Liver (tissue), 10 donors: ENCODE measurements at places on chromosomes 4 and X.

GRCh38 chrX:121546317-121546716 is 498.9 kb downstream of the GLUD2 start:
- no peak for DNase-seq

DNA sequence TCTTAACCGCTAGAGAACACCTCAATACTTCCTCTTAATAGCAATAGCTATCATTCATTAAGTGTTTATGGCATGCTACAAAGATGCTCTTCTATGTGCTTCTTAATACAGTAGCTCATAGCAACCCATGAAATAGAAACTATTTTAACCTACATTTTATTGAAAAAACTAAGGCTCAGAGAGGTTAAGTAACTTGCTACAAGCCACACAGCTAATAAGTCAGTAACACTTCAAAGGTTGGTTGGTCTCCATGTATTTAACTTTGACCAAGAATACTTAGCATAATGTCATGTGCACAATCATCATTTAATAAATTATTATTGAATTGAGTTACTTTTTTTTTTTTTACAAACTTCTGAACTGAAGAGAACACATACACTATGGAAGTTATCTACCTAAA is 36.1 kb downstream of the IL13RA1 start:
- DNase-seq: no peak

DNA sequence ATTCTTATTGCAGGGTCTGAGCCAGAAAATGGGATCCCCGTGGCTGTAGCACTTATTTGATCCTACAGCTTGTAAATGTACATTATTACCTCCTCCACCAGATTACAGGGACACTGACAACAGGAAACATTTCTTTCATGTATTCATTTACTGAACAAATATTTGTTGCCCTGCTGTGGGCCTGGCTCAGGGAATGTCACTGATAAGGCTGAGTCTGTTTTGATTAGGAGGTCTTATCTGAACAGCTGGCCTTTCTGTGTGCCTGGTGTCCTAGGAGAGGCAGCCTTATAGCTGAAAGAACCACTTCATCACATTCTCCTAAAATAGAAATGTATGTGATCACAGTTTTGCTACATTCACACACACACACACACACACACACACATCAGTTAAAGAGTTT is 45.5 kb upstream of the PROM1 start:
- DNase-seq: no peak

- DNase-seq: no peak
These were observed 409.8 kb upstream of the FRG1 start for GRCh38 chr4:189530848-189531247.
